ENCODE measurements at places on chromosomes 2 and 18.

- DNase-seq: no peak
These were observed 2.8 kb downstream of the FOSL2 start for GRCh38 chr2:28395334-28396061.

DNA sequence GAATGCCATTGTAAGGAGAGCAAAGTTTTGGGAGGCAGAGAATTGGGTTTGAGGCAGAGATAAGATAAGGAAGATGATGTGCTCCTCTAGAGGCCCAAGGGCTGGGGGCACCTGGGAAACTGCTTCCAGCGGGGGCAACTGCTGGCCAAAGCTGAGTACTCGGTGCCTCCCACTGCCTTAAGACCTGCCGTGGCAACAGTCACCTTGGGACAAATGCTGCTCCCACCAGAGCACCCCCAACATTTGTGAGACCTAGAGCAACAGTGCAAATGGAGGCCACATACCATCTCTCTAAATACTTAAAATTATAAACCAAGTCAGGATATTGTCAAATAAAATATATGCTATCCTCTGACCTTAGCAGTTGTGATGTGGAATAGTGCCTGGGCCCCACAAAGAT is 127.1 kb downstream of the CAPN13 start:
- DNase-seq: no peak

DNA sequence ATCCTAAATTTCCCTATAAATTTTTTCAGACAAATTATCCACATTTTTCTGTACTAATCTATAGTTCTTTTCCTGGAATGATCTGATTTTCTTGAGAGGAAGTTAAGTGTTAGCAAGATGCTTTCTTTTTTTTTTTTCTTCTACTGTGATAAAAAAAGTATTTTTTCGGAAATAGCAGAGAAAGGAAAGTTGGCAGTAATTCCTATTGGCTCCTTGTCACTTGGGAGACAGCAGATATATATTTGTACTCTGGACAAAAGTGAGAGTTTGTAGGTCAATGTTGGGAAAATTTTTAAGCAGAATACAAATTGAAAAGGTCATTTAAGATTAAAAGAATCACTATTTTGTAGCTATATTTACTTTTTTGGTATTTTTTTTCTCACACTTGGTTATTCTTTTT is 635.7 kb upstream of the NRXN1 start:
- DNase-seq: no peak

DNA sequence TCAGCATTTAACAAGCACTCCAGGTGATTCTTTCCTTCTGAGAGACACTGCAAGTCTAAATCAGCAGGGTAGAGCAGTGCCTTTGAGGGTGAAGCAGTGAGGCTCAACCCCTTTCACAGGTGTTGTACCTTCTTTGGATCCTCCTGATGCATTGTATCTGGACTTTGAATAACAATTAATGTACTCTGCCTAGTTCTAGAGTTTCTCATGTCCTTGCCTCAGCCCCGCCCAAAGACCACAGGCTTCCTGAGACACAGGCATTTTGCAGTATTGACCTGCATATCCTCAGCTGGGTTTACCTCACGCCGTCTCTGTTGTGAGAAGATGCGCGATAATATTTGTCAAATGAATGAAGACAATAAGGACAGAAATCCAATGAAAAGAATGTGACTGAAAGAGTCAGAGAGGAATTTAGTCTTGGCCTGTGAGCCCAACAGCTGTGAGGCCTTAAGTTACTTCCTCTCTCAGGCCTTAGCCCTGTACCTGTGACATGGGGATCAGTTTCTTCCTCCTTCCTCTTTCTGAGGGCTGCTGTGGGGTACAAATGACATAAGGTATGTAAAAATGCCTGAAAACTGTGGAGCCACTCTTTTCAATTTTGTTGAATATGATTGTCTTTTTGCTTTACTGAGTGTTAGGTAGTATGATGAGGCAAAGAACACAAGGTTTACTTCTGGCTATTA is 43.7 kb downstream of the WIPF1 start:
- no peak for DNase-seq

DNA sequence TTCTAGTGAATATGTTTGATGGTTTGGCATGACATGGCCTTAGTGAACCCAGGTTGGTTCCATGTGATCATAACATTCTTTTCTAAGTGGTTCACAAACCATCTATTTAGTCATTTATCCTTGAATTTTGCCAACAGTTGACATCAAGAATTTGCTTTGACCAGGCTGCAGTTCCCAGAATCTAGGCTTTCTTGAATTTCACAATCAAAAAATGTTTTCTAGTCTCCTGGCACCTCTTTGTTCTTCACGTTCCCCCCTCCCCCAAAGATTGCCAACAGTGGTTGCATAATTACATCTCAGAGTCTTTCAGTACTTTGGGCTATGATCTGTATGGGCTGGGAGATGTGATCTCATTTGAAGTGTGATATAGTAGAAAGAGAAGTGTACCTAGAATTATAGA is 124.0 kb downstream of the GATA6 start:
- DNase-seq: no peak
